Effector memory CD8-positive, alpha-beta T cell (primary cell): ENCODE measurements at places on chromosomes 2 and 18.

DNA sequence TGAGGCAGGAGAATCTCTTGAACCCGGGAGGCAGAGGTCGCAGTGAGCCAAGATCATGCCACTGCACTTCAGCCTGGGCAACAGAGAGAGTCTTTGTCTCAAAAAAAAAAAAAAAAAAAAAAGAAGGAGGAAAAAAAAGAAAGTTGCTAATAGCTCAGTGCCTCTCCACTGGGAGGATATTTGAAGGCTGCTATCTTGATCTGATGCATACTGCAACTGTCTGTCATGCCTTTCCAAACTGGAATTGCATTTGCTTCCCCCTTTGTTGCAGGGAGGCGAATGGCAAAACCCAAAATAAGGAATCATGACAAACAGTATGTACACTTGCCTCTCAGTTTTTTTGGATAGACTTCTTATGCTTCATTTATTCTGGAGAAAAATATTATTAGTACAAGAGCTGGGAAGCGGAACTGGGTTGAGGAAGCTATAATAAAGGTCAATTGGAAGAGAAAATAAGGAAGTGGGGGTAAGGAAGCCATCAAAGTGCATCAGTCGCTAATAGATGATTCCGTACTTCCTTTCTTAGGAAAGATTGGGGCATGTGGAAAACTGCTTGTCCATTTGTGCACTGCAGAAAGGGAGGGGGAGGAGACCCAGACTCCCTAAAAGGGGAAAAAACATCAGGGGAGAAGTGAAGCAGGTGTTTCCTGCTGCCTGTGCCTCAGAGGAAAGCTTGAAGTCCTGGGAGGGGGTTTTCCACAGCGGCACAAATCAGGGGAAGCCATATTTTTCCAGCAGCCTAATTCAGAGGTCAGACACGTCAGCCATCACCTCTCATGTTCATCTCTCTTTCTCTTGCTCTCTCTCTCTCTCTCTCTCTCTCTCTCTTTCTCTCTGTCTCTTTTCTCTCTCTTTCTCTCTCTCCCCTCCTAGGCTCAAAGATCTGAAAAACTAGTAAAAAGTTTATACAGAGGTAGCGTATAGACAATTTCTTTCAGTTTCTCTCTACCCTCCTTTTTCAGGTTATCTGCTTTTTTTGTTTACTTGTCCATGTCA is 301.4 kb upstream of the TNP1 start:
- DNase-seq = no peak

DNA sequence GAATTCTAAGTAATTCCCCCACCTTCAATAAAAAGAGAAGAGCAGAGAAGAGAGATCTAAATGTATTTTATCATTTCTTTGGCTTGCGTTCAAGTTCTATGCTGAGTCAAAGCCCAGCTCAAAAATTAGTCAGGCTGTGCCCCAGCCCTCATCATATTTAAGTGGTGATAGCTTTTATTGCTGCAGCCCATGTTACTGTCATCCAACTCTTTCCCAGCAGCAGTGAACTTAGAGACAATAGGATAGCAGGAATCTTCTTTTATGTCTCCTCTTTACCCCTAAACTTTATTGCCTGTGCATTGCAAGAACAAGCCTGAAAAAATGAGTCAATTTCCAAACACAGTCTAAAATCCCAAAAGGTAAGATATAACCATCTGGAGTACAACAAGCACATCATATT is 1599.3 kb upstream of the PIK3C3 start:
- DNase-seq = no peak

GRCh38 chr2:234826681-234827080 is 125.1 kb upstream of the SH3BP4 start:
- no peak for DNase-seq

- no peak for DNase-seq
Measured at GRCh38 chr2:60541056-60541651, 12.3 kb downstream of the BCL11A start.

- no peak for DNase-seq
Measured at GRCh38 chr2:210616074-210616473, 59.7 kb downstream of the CPS1 start.

GRCh38 chr2:602571-603359 is 74.4 kb downstream of the TMEM18 start:
- no peak for DNase-seq

GRCh38 chr2:69434753-69435152 is 2.5 kb downstream of the NFU1 start:
- DNase-seq = no peak

DNA sequence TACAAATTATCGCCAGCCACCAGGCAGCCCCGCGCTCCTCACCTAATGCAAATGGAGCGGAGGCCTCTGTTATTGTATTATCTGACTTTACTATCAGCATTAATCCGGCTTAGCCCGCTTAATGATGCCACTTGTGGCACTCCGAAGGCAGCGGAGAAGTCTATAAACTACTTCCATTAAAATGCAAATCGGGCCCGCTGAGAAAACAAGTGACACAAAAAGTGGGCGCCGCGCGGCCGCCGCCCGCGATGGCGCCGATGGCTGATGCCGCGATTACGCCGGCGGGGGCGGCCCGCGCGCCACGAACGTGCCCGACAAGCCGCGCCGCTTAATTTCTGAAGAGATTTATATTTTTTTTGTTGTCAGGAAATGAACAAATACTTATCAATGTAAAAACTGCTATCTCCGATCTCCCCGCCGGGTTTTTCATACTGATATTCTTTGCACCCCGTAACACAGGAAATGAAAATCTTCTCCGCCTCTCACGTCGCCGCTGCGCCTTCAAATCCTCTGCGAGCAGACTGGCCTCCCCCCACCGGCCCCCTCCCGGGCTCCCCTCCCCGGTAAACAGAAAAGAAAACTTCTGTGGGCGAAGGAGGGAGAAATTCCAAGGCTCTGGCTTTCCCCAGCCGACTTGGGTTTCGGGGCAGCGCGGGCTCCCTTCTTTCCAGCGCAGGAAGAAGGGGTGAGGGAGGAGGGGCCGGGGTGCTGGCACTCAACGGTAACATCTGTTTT is 221.8 kb downstream of the INSIG2 start:
- DNase-seq = peak; percentile 50

DNA sequence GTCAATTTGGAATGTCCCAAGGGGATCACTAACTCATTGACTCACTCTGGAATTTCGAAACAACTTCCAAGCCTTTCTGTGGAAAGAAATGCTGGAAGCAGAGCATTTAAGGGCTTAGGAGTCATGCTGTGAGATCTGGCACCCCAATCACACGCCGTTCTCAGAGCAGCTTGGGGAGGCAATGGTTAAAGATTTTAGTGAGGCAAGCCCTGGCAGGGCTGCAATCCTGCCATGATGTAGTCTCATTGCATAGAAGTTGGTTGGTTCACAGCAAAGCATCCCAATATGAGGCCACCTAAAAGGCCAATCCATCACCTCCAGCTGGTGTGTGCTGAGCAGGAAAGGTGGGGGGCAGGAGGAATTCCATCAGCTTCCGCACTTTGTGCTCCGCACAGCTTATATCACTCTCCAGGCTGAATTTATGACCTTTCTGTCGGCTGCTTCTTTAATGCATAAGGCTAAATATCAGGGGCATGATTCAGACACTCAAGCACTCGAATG is 1043.9 kb upstream of the POU3F3 start:
- DNase-seq = no peak

DNA sequence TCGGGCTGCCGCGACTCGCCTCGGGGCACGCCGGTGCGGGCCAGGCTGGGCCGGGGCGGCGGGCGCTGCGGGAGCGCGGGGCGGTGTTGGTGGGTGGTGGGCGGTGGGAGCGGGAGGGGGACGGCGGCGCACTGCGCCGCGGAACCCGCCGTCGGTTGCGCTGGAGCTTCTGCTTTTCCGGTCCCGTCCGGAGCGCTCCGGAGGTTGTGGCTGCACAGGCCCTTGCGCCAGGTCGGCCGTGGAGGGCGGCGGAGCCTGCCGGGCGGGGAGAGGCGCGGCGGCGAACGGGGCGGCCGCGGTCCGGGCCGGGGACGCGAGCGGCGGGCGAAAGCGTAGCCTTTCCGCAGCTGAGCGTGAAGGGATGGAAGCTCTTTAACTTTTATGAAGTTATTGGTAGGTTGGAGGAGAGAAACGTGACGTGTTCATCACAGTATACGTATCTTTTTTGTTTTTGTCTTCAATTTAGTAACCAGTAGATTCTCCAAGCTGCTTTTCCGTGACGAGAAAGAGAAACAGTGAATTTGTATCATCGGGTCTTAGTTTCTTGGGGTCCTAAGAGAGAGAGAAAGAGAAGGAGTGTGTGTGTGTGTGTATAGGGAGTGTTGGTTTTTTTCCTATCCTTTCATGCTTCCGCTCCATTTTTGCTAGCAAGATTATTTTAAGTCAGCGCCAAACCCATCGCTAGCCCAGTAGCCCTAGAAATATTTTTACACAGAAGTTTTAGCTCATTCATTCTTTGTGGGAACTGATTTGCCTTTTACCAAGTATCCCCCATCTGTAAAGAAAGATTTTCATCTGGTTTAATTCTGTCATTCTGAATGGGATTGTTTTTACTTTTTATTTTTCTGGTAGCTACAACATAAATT is 535 bp downstream of the ATG4B start:
- no peak for DNase-seq

- no peak for DNase-seq
Measured at GRCh38 chr2:155054712-155055111, 356.2 kb downstream of the KCNJ3 start.

GRCh38 chr2:233065954-233066470 is 5.9 kb downstream of the INPP5D start:
- no peak for DNase-seq

DNA sequence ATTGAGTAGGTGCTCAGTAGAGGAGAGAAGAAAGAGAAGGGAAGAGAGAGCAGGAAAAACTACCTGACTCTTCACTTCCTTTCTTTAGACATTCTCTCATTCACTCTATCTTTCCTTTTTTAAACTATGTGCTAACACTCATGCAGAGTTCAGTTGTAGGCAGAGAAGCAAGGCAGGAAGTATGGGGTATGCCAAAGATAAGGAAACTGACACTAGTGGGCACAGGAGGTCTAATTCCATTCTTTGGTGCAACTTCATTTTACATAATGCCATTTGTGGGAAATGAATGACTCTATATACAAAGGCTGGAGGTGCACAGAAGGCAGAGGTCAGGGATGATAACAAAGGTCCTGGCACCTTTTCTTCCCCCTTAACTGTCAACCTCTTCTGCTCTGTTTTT is 35.1 kb upstream of the ACVR1 start:
- no peak for DNase-seq

- no peak for DNase-seq
Measured at GRCh38 chr2:227674485-227674884, 7.9 kb downstream of the SCYGR5 start.

DNA sequence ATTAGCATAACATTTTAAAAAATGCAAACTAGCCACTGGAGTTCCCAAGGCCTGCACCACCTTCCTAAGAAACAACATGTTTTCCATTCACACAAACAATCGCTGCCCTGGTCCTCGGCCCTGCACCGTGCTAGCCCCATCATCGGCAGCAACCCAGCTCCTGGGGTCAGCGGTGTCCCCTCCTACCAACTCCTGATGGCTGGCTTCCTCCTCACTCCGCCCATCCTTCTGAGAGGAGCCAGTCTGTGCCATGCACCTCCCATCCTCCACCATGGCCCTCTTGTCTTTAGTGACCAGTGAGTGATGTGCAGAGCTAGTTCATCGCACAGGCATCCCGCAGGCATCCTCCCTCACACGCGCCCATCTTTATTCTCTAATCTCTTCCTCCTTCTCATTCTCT is 81.9 kb downstream of the LONRF2 start:
- DNase-seq = no peak

DNA sequence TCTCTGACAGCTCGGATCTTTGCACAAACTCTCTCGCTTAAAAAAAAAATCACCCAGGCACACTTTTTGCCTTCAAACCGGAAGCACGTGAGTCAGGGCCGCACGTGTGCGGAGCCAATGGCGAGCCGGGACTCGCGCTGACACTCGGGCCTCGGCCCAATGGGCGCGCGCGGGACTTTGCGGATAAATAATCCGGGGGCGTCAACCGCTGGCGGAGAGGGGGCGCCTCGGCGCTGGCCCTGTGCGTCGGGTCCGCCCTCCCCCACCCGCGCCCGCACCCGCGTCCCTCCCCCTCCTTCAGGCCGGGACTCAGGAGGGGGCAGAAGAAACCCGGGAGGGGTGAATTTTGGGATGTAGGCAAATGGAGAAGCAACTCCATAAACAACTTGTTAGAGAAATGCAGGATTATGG is 319 bp upstream of the EN1 start:
- no peak for DNase-seq

GRCh38 chr18:63907664-63908063 is at the start of gene SERPINB10:
Gene SERPINB10 (plus strand): TSS chr18:63907958. CDS start chr18:63915511, 7,553 bp downstream.
- DNase-seq = no peak

- no peak for DNase-seq
Measured at GRCh38 chr18:58102875-58103274, 58.8 kb downstream of the NEDD4L start.

DNA sequence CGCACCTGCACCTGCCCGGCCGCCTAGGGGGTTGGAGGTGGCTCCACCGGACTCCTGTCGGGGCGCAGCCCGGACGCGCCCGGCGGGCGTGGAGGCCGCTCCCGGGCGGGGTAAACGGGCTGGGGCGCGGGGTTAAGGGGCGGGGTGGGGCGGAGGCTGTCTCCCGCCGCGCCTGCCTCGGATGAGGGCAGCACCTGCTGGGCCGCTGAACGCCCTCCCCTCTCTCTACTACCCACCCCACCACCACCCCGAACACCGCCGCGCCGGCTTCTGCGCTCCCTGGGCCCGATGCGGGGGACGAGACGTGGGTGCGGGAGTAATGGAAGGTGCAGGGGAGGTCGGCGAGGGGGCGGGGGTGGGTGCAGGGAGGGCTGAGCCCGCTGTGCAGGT is 224.8 kb upstream of the ID2 start:
- no peak for DNase-seq

- DNase-seq = no peak
Measured at GRCh38 chr2:221100467-221101089, 471.5 kb downstream of the EPHA4 start.

DNA sequence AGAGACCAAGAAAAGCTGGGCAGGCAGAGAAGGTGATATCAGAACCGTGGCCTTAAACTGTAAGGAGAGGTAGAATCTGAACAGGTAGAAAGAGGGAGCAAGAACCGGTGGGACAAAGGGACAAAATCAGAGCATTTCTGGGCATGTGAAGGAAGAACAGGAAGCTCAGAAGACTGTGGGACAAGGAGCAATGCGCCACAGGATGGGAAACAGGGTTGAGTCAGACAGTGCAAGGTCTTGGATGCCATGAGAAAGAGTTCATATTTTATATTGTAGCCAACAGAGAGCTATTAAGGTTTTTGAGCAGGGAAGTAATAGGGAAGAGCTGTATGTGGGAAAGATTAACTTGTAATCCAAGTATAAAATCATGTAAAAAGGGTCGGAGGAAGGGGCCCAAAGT is 106.4 kb upstream of the UGP2 start:
- no peak for DNase-seq

DNA sequence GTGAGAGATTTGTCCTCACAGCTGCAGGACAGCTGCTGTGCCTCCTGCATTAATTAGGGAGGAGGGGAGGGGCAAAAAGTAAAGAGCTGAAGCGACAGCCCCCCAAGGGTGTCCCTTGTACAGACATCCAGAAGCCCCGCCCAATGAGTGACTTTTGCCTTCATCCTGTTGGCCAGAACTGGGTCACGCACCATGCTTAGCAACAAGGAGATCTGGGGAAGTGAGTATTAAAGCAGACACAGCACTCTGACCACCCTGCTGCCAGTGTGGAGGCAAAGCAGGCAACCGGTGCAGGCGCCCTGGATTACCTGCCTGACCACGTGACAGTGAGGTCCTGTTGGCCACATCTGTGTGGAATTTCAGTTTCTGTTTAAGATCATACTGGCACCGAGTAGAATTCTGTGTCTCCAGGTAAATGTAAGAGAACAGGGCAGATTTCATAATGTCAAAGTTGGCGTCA is 21.5 kb upstream of the BIN1 start:
- no peak for DNase-seq

- DNase-seq = no peak
Measured at GRCh38 chr2:2026851-2027250, 282.5 kb upstream of the PXDN start.
